Central memory CD4-positive, alpha-beta T cell (primary cell): ENCODE measurements at places on chromosomes 7 and 10.

DNA sequence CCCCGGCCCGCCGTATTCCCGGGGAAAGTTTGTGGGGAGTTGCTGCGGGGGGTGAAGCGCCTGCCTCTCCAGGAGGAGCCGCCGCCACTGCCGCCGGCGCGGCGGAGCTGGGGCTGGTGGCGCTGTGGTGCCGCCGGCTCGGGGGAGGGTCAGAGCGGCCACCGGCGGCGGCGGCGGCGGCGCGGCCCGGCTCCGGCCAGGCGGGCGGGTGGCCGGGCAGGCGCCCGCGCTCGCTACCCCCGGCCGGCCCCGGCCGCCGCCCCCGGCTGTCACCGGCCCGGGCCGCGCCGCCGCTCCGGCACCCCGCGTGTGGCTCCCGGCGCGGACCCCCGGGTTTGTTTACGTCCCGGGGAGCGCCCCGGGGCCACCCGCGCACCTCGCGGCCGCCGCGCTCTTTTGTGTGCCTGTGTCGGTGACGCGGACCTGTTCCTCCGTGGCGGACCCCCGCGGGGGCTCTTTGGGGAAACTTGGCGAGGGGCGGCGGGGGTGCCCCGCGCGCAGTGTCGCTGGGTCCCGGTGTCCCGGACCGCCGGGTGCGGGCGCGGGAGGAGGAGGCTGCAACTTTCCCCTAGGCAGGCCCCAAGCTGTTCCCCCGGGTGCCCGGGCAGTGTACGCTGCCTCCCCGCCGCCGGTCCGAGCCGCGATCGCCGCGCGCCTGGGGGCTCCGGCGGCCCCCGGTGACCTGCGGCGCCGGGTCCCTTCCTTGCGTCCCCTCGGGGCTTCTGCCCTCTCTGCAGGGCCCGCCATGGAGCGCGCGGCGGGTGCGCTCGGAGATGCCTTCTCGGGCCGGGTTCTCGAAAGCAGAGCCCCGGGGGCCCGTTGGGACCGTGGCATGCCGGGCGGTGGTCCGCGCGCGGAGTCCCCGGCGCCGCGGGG lies 593 bp upstream of the CUX1 start:
- DNase-seq, result no peak

DNA sequence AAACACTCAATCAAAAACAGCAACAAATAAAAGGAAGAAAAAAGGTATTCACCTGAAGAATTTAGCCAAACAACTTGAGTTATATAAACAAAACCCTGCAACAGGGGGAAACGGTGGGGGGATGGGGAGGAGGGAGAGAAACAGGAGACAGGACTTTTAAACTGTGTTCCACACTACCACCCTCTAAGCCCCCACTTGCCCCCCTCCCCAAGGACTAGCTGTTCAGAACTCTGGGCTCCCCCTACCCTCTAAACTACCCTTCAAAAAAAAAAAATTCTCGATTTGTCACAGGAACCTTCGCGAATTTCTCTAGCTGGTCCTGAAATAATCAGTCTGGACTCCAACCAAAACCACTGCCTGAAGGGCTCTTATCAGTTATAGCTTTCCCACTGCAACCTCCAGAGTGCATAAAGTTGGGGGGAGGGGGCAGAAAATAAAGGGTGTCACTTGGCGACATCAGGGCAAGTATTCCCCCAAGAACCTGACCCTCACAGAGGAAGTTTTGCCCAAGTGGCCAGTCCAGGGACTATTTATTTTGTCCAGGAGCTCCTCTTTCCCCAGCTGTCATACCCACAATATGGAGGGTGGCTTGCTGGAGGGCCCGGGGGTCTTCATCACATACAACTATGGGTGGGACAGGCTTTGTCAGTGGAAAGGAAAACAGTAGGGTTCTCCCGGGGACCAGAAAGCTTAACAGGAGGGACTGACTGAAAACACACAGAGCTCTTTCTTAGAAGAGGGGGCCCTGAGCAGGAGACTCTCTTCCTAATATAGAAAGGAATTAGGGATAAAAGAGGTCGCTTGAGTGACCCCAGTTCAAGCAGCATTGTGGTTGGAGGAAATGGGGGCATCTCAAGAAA lies 1.3 kb downstream of the UBE2H start:
- DNase-seq, result no peak

DNA sequence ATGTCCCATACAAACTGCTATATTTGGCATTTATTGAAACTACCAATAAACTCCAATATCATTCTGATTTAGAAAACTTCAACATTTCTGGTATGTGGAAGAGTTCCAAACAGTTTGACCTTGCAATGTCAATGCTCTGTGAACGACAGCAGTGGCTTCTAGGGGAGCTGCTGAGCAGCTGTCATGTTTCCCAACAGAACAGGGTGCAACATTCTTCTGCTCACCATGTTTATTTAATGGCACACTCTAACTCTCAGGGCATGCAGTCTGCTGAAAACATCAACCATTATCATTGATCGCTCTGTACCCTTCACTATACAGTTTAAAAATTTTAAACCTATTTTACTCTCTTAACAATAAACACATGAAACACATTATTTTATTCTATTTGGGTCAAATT lies 25.9 kb downstream of the LMOD2 start:
- DNase-seq, result no peak

DNA sequence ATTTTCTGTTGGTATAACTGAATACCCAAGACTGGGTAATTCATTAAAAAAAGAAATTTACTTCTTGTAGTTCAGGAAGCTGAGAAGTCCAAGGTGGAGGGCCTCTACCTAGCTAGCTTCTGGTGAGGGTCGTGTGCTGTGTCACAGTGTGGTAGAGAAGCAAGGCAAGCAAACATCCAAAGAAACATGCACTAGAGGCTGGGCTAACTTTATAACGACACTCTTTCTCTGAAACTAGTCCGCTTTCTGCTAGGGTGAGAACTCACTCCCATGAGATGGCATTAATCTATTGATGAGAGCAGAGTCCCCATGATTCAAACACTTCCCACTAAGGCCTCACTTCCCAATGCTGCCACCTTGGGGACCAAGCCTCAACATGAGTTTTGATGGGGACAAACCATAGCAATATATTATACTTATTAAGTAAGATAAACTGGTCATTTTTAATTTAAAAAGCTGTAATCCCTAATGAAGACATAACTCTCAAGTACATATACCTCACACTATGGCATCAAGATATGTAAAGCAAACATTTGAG lies 50.8 kb downstream of the PHYHIPL start:
- DNase-seq, result no peak

DNA sequence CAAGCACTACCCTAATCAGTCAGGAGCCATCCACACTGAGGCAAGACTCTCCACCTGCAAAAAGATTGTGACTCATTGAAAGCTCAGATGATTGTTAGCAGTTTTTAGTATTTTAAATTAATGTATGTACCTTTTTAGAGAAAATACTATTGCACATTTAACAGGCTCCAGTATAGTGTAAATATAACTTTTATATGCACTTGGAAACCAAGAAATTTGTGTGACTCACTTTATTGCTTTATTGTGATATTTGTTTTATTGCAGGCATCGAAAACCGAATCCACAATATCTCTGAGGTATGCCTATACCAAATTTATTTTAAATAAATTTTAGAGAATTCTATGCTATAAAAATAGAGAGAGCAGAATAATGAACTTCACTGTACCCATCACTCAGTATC lies 122.0 kb downstream of the TEX36 start:
- DNase-seq, result no peak

GRCh38 chr10:104076743-104077160 lies 8.9 kb downstream of the COL17A1 start:
- no peak for DNase-seq

DNA sequence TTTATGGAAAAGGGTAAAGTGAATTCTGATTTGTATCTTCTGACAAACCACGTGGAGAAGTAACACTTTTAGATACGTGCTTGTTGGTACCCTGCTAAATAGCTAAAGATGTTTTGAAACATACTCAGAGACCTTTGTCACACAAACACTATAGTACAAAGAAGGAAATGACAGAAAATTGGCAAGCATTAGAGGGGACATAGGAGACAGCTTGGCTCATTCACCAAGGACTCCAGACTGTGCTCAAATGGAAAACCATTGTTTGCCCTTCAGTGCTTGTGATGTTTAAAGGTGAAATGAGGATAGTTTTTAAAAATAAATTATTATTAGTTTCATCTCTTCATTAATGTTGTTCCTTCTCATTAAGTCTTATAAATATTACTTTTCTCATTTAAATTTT lies 34.0 kb upstream of the CD36 start:
- no peak for DNase-seq

- DNase-seq, result no peak
Measured at GRCh38 chr7:85924062-85924461, 719.6 kb upstream of the GRM3 start.

GRCh38 chr10:121185816-121186455 lies 334.8 kb downstream of the WDR11 start:
- no peak for DNase-seq
